ENCODE measurements at places on chromosomes 12 and 14.

DNA sequence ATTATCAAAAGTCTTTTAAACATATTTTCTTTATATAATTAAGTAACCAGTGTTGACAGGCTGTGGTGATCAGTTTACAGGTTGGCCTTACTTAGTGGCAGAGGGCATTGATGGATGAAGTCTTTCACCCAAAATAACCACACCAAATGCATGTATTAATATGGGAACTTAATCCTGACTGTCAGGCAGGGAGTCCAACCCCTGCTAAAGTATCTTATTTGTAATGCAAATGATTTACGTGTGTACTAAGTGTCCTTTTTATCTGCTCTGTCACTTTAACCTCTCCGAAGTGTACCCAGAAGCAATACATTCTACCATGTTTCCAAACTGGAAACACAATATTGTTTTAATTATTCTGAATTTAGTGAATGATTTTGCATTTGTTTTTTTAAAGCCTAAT lies 1.4 kb downstream of the MYBPC1 start:
- no peak for DNase-seq

DNA sequence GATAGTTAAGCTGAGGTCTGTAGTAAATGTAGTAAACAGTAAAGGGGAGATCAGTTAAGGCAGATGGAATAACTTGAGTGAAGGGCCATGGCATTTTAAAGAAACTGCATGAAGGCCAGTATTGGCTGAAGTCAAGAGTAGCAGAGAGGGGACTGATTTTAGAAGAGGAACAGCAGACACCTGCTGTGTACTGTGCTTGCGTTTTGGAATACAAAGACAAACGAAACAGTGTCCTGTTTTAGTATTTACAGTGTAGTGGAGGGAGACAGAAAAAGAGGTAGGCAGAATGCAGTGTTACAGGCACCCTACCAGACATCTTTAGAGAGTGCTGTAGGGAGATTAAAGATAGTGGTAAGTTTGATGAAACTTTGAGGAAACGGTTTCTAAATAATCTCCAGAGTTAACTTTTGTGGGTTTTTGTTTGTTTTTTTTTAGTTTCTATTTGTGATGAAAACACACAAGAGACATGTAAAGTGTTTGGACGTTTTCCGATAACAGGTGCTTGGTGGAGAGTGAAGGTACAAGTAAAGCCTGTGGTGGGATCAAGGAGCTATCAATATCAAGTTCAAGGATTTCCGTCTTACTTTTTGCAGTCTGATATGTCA lies 2.1 kb downstream of the HELB start:
- DNase-seq, result no peak

DNA sequence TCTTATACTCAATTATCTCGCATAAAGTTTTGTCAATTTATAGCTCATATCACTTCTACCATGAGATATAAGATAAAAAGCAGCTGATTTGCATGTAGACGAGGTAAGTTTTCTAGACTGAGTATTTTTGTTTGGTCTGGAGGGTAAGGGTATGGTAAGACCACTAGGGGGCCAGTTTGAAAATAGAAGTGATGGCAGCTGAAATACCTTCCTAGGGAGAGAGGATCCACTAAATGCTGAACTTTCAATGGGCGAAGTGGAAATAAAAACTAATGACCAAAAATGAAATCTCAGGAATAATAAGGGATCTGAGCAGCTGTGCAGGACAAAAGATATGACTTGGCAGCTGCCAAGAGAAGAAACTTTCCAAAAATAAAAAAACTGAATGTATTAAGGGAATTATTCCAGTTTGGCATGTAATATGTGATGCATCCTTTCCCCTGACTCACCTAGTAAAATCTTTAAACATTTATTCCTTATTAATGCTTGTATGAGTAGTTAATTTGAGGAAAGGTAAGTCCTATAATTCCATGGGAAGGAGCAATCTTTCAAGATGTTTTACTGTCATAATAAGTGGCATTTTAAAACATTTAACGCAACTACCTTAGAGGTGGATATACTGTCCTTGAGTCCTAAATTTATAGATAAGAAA lies 754.5 kb downstream of the C12orf50 start:
- peak; percentile 1 for DNase-seq

DNA sequence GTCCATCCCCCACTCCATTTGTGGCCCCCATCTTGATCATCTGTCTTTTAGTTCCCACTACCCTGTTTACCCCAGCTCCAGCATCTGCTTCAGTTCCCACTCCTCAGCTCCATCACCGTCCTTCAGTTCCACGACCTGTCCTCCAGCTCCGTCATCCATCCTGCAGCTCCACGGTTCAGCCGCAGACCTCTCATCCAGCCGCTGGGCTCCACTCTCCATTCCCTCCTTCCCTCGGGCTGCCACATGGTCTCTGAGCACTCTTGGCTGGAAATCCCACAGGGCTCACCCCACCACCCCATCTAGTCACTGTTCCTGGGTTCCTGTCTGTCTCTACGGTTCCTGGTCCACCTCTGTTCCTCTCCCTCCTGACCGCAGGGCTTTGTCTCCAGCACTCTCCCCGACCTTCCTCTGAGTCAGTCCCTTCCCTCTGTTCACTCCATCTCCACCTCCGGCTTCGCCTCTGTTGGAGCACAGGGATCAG lies 3.3 kb upstream of the P3H3 start:
- peak; percentile 67 for DNase-seq

DNA sequence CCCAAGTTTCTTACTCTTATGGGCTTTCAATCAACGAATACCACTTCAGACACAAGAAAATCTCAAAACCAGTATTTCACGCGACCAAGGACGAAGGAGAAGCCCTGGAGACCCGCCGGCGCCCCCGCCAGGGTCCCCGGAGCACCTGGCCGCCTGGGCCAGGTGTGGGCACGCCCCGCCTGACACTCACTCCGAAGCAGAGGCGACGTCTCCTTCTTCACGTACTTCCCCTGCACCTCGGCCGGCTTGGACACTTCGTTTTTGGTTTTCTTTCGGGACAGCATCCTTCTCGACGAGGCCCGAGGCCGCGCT lies 466 bp downstream of the SAV1 start:
- no peak for DNase-seq

DNA sequence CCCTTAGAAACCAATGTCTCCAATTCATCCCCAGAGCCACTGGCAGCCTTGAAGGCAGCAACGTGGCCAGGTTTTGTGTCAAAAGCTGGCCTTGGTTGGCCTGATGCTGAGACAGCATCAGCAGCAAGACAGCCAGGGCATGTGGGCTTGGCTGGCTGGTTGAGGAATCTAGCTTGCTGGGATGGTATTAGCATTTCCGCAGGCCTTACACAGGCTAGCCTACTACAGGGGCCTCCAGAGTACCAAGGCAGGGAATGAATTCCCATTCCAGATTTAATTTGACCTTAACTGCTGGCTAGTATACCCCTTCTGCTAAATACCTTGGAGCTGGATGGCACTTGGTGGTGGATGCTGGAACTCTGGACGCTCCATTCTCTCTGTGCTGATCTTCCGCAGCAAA lies 15.8 kb downstream of the NGDN start:
- no peak for DNase-seq

GRCh38 chr12:120397824-120398540 lies 29.0 kb upstream of the MSI1 start:
- DNase-seq, result no peak

- no peak for DNase-seq
These were observed 109.7 kb downstream of the CHST11 start for GRCh38 chr12:104566244-104566993.

- no peak for DNase-seq
These were observed 26.1 kb downstream of the SMCO2 start for GRCh38 chr12:27472604-27473003.

DNA sequence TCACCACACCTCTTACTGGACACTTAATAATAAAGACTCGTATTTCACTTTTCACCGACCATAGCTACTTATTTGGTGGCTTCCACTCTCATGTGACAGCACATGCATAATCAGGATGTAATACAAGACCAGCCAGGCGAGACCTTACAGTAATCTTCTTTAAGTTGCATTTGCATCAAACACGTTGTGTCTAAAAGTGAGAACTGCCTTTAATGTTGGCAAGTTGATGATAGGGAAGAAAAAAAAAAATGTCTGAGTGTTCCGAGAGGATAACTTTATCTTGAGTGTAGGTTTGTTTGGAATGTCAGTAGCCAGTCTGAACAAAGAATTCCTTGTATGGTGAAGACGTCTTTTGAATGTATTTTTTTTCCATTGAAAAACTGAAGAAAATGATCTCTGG lies 440.4 kb downstream of the ADAMTS20 start:
- DNase-seq, result no peak

- DNase-seq, result no peak
These were observed 71.9 kb upstream of the METAP2 start for GRCh38 chr12:95402096-95402495.

DNA sequence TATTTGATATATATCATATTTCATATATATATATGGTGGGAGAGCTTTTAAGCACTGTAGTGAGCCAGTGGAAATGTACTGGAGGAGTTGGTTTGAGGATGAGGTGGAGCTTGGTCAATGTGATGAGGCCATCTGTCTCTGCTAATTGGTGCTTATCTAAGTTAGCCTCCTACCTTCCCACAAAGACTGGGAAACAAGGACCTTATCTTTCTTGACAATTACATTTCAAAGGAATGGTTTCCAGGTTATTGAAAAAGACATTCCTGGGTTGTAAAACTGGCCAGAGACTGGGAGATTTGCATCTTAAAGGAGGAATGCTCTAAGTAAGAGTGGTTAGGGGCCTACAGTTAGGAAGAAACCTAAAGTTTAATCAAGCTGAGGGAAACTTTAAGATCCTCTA lies 212.8 kb upstream of the SYT1 start:
- no peak for DNase-seq

GRCh38 chr12:94133964-94134795 lies 14.2 kb upstream of the PLXNC1 start:
- DNase-seq, result peak; percentile 65

- no peak for DNase-seq
These were observed 180.0 kb downstream of the KITLG start for GRCh38 chr12:88400302-88400701.

- DNase-seq, result no peak
These were observed 68.8 kb downstream of the ALX1 start for GRCh38 chr12:85348779-85349178.

DNA sequence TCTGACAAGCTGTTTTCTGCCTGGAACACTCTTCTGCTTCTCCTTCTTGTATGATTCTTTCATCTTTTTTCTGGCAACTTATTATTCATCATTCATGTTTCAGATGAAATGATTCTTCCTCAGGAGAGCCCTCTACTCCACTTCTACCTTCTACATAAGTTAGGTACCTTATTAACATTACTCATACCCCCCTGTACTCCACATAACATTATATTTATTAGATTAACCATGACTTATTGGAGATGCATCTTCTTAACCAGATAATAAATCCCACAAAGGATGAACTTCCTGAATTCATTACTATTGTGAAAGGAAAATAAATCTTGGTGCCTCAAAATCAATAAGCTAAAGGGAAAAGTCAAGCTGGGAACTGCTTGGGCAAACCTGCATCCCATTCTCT lies 1636.5 kb upstream of the FLRT2 start:
- no peak for DNase-seq

DNA sequence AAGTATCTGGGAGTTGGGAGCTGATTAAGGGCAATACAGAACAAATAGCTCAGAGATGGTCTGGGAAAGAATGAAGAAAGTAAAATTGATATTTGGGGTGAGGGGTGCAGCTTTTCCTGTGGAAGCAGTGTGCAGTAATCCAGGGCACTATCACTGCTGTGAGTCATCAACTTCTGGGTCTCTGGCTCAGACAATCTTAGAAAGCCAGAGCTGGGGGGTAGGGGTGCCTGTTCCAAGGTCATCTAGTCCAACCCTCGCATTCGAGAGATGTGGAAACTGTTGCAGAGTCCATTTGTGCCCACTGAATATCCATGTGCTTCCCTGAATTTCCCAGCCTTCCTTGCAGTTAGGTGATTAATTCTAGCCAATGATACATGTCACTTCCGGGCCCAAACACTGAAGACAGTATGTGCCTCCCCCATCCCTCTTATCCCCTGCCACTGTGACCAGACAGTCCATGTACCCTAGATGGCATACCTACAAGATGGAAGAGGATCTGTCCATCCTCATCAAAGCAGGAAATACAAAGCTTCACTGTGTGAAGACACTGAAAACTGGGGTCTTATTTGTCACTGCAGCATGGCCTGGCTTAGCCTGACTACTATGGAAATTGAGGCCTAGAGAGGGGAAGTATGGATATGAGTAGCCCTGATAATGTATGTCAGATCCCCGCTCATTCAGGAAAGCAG lies 51.9 kb downstream of the ZFP36L1 start:
- no peak for DNase-seq

DNA sequence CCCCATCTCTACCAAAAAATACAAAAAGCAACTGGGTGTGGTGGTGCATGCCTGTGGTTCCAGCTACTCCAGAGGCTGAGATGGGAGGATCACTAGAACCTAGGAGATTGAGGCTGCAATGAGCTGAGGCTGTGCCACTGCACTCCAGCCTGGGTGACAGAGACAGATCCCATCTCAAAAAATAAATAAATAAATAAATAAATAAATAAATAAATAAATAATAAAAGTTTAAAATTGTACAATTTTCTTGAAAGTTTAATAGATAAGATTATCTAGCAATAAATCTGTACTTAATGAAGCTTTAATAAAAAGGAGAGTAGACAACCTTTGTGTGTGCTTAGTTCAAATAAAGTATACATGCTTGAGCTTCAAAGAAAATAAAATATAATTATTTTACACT lies 310.0 kb upstream of the LRIG3 start:
- DNase-seq, result no peak

- DNase-seq, result no peak
These were observed 509 bp downstream of the PGF start for GRCh38 chr14:74954947-74955228.

- DNase-seq, result no peak
These were observed 682.4 kb downstream of the DIO2 start for GRCh38 chr14:79528828-79529416.

DNA sequence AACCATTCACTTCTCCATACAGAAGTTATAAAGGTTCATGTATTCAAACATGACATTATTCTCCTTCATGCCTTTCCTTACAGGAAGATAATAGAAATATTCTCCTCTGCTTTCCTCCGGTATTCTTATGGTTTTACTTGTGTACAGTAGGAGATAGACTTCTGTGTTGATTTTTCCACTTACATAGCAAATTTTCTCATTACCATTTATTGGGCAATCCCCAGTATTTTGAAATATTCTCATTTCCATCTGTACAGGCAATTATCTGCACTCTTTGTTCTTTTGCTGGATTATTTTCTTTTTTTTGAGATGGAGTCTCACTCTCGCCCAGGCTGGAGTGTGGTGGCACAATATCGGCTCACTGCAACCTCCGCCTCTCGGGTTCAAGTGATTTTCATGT lies 11.0 kb downstream of the PXMP2 start:
- DNase-seq, result no peak

GRCh38 chr12:92164712-92165111 lies 19.1 kb upstream of the BTG1 start:
- no peak for DNase-seq

DNA sequence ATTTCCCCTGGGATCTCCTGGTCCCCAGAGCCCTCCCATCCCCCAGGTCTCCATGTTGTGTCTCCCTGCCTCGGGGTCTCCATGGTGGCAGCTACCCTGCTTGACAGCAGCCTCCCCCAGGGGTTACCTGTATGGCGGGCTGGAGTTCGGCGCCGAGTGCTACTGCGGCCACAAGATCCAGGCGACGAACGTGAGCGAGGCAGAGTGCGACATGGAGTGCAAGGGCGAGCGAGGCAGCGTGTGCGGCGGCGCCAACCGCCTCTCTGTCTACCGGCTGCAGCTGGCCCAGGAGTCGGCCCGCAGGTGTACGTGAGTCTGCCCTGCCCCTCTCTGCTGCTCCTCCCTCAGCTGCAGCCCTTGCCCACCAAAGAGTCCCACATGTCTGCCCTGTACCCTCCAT lies 80.9 kb downstream of the WSCD2 start:
- DNase-seq, result no peak

GRCh38 chr14:63933110-63933509 lies 80.3 kb downstream of the SYNE2 start:
- no peak for DNase-seq

- DNase-seq, result peak; percentile 11
These were observed 71.4 kb upstream of the PRKD1 start for GRCh38 chr14:29999013-29999539.

All from EL (cell line).